ENCODE measurements at places on chromosomes 3 and 15. TPM values are rescaled to one million over a fixed set of nuclear protein-coding genes. Genes with fewer than 3 reads are reported as not detected.

DNA sequence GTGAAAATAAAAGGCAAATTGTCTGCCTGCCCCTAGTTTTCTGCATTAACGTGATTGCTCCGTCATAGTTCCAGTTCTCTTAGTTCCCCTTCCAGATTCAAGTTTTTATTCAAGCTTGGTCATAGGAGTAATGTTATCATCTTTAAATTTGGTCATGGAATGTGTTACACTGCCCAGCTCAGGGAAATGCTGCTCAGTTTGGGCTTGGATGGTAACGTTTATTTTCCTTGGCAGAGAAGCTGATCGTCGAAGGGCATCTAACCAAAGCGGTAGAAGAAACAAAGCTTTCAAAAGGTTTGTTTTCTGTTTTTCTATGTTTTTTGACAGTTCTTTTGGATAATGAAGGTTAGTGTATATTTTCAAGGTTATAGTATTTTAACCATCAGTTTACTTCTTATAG is 118.4 kb upstream of the FLNB start:
- no peaks in the 10 kb centered on the region for H3K27me3 ChIP-seq
- no peaks in the 10 kb centered on the region for H3K4me1 ChIP-seq
- DNase-seq: no peak
- H3K36me3 ChIP-seq: peaks cover 4% of the 10 kb centered on the region
- no peak overlapping the region for H3K27ac ChIP-seq

DNA sequence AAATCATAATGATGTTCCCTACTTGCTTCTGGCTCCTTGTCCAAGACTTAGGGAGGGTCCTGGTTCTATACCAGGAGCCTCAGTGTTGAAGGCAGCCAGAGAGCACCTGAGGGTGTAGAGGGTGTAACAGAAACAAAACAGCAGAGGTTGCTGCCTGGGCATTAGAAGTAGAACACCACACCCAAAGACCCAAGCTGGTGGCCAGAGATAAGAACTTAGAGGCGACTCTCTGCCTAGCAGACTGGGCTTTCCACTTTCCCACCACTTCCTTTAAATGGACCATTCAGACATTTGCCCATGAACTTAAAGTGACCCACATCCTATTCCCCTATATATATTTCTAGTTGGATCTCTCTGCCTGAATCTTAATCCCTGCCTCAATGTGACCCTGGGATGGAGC is 189.8 kb downstream of the KLF13 start:
- peaks cover 3% of the 10 kb centered on the region for H3K36me3 ChIP-seq
- H3K27ac ChIP-seq: no peak overlapping the region
- H3K4me3 ChIP-seq: no peak overlapping the region
- H3K4me1 ChIP-seq: no peaks in the 10 kb centered on the region
- no peaks in the 10 kb centered on the region for H3K27me3 ChIP-seq

MCTP2 gene
- total RNA-seq: 12.4 TPM

DNA sequence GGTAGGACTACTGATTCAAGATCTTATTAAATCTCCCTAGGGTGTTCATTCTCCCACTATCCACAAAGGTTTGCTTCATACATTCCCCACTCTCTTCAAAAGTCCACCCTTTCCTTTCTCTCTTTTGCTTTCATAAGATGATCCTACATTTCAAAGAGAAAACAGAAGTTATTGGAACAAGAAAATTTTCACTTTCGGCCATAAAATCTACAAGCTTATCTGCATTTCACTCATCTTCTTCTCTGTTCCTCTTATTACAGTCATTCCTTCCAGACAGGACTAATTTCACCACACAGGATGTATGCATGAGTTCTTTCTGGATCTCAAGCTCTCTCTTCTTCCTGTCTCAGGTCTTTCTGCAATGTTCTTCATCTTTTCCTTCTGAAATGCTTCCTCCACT is 238.7 kb downstream of the ISL2 start:
- no peaks in the 10 kb centered on the region for H3K27me3 ChIP-seq
- H3K36me3 ChIP-seq: no peaks in the 10 kb centered on the region
- DNase-seq: no peak
- no peak overlapping the region for H3K27ac ChIP-seq

DNA sequence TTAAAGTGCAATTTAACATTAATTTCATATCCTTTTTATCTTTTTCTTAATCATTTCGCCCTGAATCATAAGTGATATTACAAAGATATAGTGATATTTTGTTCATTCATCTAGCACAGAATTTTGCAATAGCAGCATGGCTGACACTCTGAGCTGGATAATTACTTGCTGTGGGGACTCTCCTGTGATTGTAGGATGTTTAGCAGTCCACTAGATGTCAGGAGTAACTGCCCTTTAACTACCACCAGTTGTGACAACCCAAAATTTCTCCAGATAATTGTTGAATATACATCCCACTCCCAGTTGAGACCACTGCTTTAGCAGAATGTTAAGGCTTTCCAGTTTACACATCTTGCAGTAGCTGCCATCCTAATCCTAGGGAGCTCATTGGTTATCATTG is 196.8 kb upstream of the MBNL1 start:
- H3K27ac ChIP-seq: no peak overlapping the region
- DNase-seq: no peak
- H3K4me1 ChIP-seq: no peaks in the 10 kb centered on the region
- no peaks in the 10 kb centered on the region for H3K27me3 ChIP-seq
- H3K36me3 ChIP-seq: no peaks in the 10 kb centered on the region

Data from spinal cord (tissue), 10 donors.